Left ventricle myocardium superior (tissue), 1 donor: ENCODE measurements at places on chromosomes 4 and X. TPM values are rescaled to one million over a fixed set of nuclear protein-coding genes. Genes with fewer than 3 reads are reported as not detected.

DNA sequence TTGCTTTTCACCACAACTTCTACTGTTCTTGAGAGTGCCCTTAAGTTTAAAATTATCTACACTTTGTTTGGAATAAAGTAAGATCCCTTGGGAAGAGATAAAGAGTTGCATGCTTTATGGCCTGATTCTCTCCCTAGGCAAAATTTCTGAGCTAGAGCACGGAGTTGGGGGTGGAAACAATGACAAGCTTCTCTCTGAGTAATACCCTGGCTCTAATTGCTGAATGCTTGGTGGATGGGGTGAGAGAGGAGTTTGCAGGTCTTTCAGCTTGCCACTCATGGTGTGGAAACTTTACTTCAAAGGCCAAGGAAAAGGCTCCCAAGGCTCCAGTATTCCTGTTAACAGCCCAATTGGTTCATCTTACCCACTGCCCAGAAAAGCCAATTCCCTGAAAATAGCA is 26.1 kb upstream of the PRDM8 start:
- no peak for DNase-seq

- no peak for DNase-seq
These were observed 151.8 kb downstream of the TSPAN5 start for GRCh38 chr4:98506462-98507132.

DNA sequence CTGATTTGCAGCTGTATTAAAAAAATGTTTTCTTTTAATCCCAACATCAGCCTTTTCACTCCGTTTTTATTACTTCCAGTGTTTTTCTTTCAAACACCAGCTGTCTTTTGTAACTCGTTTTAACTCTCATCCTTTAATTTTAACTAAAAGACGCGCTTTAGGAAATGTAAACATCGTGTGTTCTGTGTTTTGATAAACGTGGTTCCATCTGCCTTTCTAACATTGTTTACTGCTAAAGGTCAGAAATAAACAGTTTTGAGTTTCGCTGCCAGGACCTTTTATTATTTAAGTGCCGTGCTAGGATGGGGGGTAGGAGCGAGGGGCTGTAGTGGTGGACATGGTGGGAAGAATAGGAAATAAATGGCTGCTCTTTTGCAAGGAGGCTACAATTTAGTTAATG is 1.5 kb downstream of the N4BP2 start:
- DNase-seq: no peak

DNA sequence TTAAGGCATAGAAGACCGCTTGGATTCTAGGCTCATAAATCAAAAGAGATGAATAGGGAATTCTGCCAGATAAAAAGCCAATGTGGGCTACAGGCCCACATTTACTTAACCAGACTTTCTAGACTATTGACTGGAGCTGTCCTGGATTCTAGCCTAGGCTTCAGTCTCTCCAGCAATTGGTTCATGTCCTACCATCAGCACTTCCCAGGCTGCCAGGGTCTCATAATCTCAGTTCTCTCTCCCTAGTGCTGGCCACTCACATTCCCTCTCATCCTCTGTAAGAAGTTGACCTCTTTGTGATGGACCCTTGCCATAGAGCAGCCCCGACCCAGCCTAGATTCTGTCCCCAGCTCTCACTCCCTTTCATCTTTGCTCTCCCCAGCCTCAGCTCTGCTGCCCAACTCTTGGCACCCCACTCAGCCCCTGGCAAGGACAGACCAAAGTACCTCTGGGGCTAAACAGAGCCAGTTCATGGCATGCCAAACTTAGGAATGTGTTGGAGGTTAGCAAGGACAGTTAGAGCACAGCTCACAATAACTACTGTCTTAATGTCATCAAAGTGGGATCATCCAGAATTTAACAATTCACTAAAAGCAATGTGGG is 396.2 kb downstream of the INPP4B start:
- peak; percentile 29 for DNase-seq

DNA sequence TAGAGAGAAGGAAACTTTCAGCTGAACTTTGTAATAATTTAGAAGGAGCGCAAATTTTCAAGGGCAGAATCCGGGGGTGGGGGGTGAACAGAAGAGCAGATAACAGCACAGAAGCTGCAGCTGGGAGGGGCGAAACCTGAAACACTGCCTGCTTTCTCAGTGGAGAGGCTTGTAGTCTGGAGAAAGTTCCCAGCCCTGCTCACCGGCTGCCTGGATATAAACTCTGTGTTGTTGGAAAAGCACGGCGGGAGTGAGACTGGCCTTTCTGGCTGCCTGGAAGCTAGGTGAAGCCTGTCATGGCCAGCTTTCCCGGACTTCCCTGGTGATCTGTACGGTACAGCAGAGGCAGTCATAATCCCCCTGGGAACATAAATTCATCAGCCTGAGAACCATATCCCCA is 1352.1 kb upstream of the DIAPH2 start:
- DNase-seq: no peak

The NHS gene
- total RNA-seq: 1.9 TPM

The FAM9C gene
- 1.2 TPM for total RNA-seq

The FANCB gene
- 0.94 TPM for total RNA-seq

The SH2D1A gene
- total RNA-seq: 0.10 TPM
